Panc1 (cell line): ENCODE measurements at places on chromosomes 11 and 22. TPM values are rescaled to one million over a fixed set of nuclear protein-coding genes. Genes with fewer than 3 reads are reported as not detected.

The APLNR gene
- total RNA-seq = not detected

The DTX4 gene
- 0.21 TPM for total RNA-seq

The LBHD1 gene
- total RNA-seq = 15.5 TPM

The CABP7 gene
- 2.1 TPM for total RNA-seq

The CPT1B gene
- total RNA-seq = 18.4 TPM

DNA sequence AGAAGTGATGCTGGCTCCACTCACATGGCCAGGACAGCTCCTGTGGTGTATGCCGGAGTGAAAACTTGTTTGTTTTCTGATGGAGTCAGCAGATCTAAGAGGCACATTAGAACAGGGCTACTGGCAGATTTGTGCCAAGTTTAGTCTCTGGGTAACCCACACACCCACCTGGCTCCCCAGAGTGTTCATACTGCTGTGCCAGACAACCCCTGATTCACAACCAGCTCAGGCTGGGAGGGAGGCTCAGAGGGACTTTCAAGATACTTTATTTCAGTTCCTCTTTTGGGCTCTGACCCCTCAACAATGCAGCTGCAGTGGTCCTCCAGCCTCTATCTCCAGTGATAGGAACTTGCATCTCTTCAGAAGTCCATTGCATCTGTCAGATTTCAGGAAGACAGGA lies 8.5 kb downstream of the NTM start:
- DNase-seq = no peak

DNA sequence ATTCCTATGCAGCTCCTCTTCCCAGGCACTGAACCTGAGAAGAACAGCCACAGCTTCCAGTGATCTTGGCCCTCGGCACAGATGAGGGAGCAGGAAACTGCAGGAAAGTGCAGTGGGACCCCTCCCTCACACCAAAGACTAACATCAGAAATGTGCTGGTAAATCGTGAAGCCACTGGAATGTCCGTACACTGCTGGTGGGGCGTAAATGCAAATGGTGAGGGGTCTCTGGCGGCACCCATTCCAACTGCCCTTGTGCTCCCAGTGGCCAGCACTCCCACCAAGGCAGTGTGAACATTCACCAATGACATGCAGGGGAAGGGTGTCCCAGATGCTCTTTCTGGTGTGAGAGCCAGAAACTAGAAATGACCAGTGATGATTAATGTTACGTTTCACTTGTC lies 574.0 kb downstream of the BRD1 start:
- DNase-seq = no peak

- no peak for DNase-seq
Observed at GRCh38 chr11:76506833-76507232, 62.0 kb downstream of the EMSY start.

DNA sequence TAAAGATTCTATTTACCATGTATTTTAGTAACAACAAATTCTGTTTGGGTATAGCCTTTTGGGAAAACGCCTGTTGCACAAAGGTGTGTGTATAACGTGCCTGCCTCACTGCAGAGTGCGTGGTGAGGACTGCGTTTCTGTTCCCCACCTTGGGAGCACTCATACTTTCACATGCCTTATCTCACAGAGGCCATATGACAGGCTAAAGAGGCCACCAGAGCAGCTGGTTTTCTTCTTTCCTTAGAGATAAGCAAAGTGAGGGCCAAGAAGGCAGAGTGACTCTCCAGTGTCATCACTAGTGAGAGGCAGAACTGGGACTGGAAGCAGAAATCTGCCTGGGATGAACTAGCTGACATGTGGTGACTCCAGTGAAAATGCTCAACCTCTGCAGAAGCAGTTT lies 369.2 kb upstream of the NARS2 start:
- DNase-seq = no peak

DNA sequence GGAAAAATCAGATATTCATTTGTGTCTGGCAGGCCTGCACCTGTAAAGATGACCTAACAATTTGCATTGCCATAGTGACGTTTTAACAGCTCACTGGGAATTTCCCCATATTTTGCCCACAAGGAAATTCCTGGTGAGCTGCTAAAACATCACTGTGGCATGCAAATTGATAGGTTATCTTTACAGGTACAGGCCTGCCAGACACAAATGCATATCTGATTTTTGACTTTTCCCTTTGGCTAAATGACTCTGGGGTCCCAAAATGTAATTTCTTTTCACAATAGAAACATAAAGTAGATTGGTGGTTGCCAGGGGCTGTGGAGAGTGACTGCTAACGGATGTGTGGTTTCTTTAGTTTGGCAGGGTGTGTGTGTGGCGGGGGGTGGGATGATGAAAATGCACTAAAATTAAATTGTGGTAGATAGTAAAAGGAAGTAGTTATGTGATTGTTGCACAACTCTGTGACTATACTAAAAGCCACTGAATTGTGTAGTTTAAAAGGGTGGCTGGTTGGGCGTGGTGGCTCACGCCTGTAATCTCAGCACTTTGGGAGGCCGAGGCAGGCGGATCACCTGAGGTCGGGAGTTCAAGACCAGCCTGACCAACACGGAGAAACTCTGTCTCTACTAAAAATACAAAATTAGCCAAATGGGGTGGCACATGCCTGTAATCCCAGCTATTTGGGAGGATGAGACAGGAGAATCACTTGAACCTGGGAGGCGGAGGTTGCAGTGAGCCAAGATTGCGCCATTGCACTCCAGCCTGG lies 18.5 kb upstream of the FEZ1 start:
- no peak for DNase-seq

GRCh38 chr11:97364047-97364446 lies 974.2 kb downstream of the JRKL start:
- DNase-seq = no peak

DNA sequence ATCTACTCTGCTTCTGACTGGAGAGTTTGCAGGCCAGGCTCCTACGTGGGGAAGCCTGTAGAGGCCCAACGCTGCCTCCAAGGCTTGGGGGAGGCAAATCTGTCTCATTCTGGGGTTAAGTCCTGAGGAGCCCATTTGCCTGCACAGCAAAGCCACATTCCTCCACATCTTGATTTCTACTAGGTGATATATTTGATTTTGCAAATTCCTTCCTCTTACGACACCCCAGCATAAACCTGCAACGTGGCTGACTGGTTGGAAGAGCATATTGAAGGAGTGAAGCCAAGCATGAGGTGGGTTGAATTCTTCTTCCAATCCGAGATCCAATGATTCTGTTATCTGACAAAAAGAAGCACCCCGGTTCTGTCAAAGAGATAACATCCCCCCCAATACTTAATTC lies 87.1 kb downstream of the FBXO7 start:
- no peak for DNase-seq

DNA sequence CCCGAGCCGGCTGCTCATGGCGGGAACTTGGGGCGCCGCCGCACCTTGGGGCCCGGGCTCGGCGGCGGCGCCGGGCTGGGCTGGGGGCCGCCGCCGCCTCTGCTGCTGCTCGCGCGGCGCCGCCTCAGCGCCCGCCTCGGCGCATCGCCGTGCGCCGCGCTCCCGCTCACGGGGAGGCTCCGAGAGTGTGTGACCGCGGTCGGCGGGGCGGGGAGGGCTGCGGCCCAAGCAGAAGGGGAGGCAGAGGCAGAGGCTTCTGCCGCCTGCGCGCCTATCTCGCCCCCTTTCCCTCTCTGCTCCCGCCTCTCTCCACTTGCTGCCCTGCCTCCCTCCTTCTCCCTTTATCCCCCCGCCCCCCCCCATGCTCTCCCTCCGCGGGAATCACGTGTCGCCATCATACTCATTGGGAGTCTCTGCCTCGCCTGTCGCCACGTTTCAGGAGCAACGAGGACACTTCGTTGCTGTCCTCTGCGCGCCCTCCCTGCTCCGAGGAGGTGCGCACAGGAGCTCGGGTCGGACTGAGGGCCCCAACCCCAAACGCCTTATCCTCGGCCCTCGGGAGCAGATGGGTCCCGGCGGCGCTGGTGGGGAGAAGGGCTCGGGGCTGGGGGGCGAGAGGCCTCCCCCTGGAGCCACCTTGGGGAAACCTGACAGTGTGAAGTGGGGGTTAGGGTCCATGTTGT lies at the start of gene GUCY1A2:
Gene GUCY1A2 (minus strand): TSS at position 258 of the 683 bp plus-strand sequence. CDS start 421 bp downstream, outside the sequence.
- DNase-seq = no peak

DNA sequence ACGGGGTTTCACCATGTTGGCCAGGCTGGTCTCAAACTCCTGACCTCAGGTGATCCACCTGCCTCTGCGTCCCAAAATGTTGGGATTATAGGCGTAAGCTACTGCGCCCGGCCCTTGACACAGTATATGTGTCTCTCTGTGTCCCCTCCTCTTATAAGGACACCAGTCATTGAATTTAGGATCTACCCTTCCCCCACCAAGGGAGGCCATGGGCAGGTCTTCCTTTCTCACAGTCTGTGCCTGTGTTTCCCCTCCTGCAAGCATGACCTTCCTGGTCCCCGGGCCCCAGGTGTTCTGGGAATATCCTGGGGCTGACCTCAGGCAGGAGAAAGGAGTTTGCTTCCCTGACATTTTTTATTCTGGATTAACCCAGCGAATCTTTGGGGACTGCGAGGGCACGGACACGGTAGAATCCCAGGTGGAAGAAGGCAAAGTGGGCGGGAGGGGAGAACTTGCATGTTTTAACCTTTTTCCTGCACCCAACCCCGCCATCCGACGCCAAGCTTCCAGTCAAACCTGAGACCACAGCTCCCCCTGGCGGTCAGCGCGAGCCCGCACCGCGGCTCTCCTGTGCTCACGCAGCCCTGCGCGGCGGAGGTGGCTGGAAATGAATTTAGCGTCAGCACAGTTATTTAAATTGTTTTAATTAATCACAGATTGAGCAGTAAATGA lies 42.1 kb upstream of the ISX start:
- peak; percentile 13 for DNase-seq

- DNase-seq = no peak
Observed at GRCh38 chr11:115411120-115411519, 93.1 kb downstream of the CADM1 start.

GRCh38 chr22:41564563-41564962 lies 3.8 kb downstream of the CSDC2 start:
- no peak for DNase-seq

GRCh38 chr11:125305345-125305744 lies 140.8 kb downstream of the PKNOX2 start:
- no peak for DNase-seq

- no peak for DNase-seq
Observed at GRCh38 chr11:94568717-94569116, 1.5 kb downstream of the PIWIL4 start.
